ENCODE measurements at places on chromosomes 2 and 18.

- no peak for DNase-seq
Observed at GRCh38 chr2:189854187-189854586, 69.9 kb downstream of the PMS1 start.

DNA sequence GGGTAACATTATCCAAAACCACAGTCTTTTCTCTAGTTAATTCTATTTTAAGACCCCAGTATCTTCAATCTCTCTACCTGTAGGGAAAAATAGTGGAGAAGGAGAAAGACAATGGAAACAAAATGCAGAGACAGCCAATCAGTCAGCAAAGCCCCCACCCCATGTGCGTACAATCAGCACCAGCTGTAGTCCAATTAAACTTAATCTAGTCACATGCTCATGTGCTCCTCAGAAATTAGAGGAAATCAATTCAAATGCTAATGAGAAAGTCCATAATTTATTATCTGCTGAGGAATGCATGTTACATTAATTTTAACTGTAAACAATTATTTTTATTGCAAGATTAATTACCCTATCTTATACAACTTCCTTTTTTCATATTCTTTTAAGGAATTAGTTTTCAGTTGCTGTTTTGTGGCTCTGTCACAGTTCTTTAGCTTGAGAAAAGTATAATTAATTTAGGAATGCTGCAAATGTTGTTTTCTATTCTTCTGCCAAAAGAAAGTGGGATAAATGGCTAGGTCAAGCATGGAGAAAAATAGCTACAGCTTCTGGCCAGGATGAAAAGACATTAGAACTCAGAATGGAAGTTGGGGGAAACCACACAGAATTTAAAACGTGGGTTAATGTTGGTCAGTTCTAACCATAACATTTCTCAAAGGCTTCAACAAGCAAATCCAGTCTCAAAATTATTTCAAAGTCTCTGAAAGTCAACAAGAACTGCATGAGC lies 232.4 kb upstream of the HNRNPA3 start:
- DNase-seq, result no peak

DNA sequence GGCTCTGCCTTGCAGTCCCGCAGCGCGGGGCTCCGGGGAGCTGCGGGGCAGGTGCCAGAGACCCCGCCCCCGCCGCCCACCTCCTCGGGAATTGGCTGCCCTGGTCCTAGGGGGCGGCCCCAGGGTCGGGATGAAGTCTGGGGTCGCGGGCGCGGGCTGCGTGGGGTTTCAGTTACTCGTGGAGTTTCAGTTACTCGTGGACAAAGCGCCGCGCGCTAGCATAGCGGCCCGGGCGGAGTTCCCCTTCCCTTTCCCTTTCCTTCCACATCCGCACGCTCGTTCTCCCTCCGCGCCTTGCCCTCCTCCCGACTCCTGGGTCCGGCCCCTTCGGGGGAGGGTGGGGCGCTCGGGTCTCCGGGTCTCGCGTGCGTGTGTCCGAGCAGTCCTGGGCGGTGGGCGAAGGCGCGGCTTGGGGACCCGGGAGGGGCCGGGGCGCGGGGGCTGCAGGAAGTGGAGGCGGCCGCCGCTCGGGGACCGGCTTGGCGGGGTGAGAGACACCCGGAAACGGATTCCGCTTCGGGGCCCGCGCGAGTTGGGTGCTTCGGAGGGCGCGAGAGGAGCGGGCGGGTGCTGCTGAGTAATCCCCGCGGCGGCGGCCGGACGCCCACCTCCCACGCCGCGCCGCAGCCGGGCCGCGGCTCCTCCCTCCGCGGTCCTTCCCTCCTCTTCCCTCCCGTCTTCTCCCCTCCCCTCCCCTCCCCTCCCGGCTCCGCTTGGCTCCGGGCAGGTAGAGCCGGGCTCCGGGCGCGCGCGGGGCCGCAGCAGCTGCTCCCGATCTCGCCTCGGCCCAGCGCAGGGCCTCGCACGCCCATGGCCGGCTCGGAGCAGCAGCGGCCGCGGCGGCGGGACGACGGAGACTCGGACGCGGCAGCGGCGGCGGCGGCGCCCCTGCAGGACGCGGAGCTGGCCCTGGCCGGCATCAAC lies at the start of gene TTC39C:
TTC39C (plus strand) TSS at position 693 of the 924 bp plus-strand sequence; CDS start at position 811, 118 bp downstream.
- DNase-seq, result peak; percentile 67

DNA sequence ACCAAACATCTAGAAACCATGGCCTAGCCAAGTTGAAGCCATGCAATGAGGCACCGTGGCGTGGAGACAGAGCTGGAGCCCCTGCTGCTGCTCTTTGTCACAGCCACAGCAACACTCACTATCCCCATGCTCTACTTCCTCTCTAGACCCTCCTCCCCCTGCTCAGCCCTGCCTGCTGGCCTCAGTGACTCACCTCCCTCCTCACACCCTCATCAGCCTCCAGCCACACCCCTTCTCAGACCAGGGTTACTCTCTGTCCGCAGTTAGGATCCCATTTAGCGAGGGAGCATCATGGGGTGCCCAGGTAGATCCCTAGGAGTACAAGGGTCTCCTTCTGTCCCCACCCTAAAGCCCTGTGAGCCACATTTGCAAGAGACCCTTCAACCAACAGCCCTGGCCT lies 25.4 kb upstream of the SOX11 start:
- no peak for DNase-seq

- DNase-seq, result no peak
Observed at GRCh38 chr18:36348971-36349417, 51.5 kb downstream of the FHOD3 start.

GRCh38 chr2:64410671-64411070 lies 43.3 kb upstream of the LGALSL start:
- no peak for DNase-seq

DNA sequence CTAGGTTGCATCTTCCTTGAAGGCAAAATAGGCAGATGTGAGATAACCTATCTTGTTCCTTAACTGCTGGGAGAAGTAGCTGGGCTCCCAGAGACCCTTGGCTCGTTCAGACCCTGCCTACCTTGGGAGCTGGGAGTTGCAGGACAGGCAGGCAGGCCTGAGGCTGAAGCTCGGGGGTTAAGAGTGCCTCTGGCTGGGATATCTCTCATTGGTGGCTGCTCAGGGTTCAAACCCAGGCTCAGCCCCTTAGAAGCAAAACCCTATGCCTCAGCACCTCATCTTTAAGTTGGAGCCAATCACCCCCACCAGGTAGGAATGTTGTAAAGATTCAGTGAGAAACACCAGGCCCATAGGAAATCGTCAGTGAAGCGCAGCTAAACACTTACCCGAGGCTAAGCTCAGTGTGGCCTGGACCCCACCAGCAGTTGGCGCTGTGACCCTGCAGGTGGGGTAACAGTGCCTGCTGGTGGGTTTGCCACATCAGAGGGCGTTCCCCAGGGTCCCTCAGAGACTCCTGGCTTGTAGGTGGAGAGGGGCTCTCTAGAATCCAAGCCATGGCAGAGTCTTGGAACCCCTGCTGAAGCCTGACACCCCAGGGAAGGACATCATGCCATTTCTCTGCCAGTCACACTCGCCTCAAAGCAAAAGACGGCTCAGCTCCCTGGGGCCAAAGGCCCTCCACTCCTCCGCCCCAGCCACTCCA lies 54.6 kb upstream of the GPR17 start:
- peak; percentile 33 for DNase-seq

- peak; percentile 87 for DNase-seq
Observed at GRCh38 chr18:3450012-3450798, at the start of gene TGIF1. TGIF1 (plus strand) TSS chr18:3450172; CDS start chr18:3450490, 318 bp downstream.

DNA sequence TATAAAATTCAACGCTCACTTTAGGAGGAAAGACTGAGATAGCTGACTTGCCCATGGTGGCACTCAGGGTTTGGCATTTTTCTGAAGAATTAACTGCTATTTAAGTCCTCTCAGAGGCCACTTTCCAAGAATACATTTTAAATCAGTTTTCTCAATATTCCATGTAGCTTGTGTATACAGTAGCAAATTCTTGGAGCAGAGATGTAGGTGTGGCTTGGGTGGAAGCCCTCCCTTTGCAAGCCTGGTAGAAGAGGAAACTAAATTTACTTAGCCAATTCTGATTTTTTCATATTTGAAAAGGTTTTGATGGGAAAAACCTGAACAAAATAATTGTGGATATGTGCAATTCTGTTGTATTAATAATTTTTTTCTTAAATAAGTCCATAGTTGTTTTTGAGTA lies 14.0 kb upstream of the ITGAV start:
- DNase-seq, result no peak

- peak; percentile 35 for DNase-seq
Observed at GRCh38 chr18:57801761-57802212, 1.3 kb downstream of the ATP8B1 start.

DNA sequence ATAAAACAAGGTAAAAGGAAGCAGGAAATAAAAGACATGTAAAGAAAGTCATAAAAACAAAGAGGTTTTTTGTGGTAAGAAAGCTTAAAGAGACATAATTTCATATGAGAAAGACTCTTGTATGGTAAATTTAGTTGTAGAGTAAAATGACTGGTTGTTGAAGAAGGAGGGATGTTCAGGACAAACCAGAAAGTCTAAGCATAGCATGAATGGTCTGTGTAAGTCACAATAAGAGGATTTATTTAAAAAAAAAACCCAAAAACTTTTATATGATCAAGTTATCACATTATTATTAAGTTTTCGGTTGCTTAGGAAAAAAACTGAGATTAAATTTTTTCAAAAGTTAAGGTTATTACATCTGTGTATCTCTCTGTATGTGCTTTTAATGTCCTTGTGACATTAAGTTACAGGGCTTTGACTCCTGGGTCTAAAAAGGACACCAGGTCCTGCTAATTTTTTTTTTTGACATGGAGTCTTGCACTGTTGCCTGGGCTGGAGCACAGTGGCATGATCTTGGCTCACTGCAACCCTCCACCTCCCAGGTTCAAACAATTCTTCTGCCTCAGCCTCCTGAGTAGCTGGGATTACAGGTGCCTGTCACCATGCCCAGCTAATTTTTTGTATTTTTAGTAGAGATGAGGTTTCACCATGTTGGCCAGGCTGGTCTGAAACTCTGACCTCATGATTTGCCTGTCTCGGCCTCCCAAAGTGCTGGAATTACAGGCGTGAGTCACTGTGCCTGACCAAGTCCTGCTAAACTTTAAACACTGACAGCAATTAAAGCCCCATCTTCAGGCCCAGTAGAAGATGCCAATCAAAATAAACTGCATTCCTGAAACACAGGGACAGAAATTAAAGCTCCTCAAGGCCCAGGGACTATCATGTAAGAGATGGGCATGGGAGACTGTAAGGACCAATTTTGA lies 14.2 kb upstream of the OXER1 start:
- DNase-seq, result no peak

GRCh38 chr2:216702756-216703155 lies 7.4 kb upstream of the IGFBP5 start:
- no peak for DNase-seq

- no peak for DNase-seq
Observed at GRCh38 chr2:106638043-106638442, 150.9 kb downstream of the CD8B2 start.

- DNase-seq, result no peak
Observed at GRCh38 chr18:48787203-48788151, 163.3 kb downstream of the SMAD7 start.

DNA sequence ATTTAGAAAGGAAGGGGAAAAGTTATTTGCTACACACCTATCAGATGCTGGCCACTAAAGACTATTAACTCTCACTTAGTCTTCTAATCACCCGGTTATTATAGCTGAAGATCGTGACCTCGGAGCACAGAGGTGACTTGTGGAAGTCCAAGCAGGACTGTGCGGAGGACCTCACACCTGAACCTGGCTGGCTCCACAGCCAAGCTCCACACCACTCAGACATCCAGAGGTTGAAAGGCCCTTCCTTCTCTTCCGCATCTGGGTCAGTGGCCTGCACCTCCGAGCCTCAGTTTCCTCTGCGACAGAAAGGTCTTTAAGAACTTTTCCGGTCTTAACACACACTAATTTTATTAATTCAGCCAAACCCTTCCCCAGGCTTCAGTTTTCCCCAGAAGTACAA lies 57.9 kb downstream of the TNS1 start:
- DNase-seq, result no peak

GRCh38 chr2:20421988-20422370 lies 24.9 kb upstream of the RHOB start:
- peak; percentile 96 for DNase-seq

DNA sequence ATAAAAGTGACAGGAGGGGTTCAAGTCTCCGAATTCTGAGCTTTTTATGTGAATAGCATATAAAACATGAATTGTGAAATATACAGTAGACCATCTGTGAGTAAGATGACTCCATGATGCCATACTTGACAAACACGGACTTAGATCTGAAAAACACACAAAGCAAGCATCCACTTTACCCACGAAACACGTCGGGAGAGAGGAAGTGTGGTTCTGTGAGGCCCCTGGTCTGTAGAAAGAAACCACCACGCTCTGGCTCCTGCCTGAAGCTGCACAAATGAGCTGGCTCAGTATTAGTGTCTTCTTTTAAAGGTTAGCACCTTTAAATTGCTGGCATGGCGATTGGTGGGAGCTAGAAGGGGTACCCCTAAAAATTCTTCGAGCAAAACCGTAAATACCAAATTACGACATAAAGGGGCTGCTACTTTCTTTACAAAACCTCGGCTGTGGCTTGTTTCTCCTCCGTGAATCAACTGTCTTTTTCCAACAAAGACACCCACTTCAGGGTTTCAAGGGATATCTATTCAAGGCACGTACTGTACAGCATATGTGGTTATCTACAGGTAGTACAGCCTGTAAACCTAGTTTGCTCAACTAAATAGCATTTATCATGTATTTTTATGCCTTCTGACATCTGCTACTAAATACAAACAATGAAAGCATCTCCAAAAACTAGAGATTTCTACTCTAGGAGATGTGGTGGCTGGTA lies 70.9 kb downstream of the AFF3 start:
- DNase-seq, result no peak

GRCh38 chr18:50788284-50788683 lies 31.5 kb downstream of the MRO start:
- DNase-seq, result no peak

GRCh38 chr2:38700113-38700785 lies 34.3 kb downstream of the GALM start:
- DNase-seq, result no peak

Measured in body of pancreas (tissue), 4 donors.